ENCODE measurements at places on chromosomes 4 and X. TPM values are rescaled to one million over a fixed set of nuclear protein-coding genes. Genes with fewer than 3 reads are reported as not detected.

GRCh38 chr4:68434277-68434676, 13.0 kb upstream of the TMPRSS11E start:
- no peak for DNase-seq
- H3K4me1 ChIP-seq, result no peaks in the 10 kb centered on the region
- no peaks in the 10 kb centered on the region for H3K27me3 ChIP-seq
- H3K4me3 ChIP-seq, result no peak overlapping the region

Gene WNK3
- polyA plus RNA-seq, result 0.14 TPM

Gene USP17L10
- polyA plus RNA-seq, result not detected

DNA sequence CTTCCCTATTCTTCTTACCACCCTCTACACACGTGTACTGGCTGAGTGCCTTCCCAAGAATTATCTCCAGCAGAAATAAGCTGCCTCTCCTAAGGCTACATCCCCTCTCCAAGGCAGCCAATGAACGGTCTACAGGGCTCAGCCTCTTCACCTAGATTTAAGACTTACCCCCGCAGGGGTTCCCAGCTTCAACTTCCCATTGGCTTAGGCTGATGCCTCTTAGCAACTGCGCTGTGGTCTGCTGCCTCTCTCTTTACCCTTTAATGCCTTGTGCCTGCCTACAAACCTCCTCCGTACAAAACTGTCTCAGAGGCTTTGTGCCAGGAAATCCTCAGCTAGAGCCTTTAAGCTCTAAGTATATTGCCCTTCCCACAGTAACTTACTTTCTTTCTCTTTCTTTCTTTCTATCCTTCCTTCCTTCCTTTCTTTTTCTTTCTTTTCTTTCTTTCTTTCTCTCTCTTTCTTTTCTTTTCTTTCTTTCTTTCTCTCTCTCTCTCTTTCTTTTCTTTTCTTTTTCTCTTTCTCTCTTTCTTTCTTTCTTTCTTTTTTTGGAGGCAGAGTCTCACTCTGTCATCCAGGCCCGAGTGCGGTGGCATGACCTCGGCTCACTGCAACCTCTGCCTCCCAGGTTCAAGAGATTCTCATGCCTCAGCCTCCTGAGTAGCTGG, 15.1 kb upstream of the PIGA start:
- no peak for DNase-seq
- no peaks in the 10 kb centered on the region for H3K36me3 ChIP-seq
- no peak overlapping the region for H3K27ac ChIP-seq
- H3K4me3 ChIP-seq, result no peak overlapping the region
- H3K4me1 ChIP-seq, result no peaks in the 10 kb centered on the region
- no peaks in the 10 kb centered on the region for H3K27me3 ChIP-seq
